NCI-H1048 (cell line): ENCODE measurements at places on chromosomes 3 and 15.
A peak's percentile ranks its signal among the peaks of the same experiment; 100 is the strongest.

GRCh38 chr3:52023860-52024764, 28.4 kb upstream of the RPL29 start:
- DNase-seq: no peak

GRCh38 chr15:101267320-101268104, 9.8 kb downstream of the SELENOS start:
- DNase-seq: no peak

- DNase-seq: no peak
Observed at GRCh38 chr15:46956456-46956855, 760.8 kb upstream of the SEMA6D start.

- peak; percentile 49 for DNase-seq
Observed at GRCh38 chr3:195154793-195155535, 116.0 kb downstream of the XXYLT1 start.

DNA sequence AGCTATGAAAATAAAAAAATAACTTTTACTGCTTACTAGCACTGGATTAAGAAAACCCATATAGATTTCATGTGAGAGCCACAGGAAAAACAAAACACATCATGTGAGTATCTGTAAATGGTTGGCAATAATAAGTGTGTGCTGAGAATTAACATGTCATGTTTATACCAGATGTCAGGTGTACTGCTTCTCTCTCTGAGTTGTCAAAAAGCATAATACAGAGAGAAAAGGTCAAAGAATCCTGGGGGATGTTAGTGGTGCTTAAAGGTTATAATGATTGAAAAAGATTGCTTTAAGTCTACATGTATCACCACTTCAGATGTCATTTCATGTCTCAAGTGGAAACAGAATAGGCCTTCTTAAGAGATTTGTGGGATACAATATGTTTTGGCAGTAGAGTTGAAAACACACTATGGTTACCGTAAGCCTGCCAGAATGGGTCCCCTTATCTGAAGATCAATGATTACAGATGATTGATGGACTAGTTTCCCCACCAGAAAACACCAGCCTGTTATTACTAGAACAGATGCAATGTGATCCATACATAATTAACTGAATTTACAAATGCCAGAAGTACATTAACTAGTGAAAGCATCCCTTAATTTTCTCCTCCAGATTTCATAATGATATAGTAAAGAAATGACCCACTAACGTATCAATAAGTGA, 204.1 kb downstream of the CNTN3 start:
- no peak for DNase-seq

- DNase-seq: no peak
Observed at GRCh38 chr15:33059184-33059583, 135.3 kb downstream of the FMN1 start.

GRCh38 chr3:140323561-140323960, 354.3 kb upstream of the TRIM42 start:
- DNase-seq: no peak

- no peak for DNase-seq
Observed at GRCh38 chr3:41356775-41357174, 157.5 kb downstream of the CTNNB1 start.

DNA sequence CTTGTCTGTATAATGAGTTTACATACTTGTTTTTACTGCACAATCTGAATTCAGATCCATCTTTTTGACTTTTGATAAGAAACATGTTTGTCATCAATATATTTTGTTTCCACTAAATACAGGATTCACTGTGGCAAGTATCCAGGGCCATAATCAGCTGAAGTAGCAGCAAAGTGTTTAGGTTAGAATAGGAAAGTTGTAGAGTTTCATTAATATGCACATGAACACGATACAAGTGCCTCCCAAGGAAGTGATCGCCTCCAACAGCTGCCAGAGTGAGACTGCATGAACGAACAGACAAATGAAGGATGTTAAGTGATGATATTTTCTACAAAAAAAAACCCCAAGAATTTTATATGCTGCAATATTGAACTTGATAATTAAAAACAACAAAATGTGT, 204.3 kb downstream of the TBL1XR1 start:
- DNase-seq: no peak

- no peak for DNase-seq
Observed at GRCh38 chr3:58334506-58334884, 1.8 kb downstream of the PXK start.

GRCh38 chr15:60235951-60236710, 161.7 kb downstream of the ANXA2 start:
- no peak for DNase-seq

GRCh38 chr3:59443618-59444293, 393.9 kb upstream of the CFAP20DC start:
- no peak for DNase-seq

DNA sequence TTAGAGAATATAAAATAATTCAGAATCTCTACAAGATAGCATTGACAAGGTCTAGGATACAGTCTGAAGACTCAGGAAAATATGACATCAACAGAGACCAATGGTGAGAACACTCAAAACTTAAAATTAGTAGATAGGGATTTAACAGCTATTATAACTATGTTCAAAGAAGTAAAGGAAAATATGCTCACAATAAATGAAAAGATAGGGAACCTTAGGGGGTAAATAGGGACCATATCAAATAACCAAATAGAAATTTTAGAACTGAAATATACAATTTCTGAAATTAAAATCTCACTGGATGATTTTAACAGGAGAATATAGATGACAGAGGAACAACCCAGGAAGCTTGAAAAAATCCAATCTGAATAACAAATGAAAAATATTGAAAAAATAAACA, 31.8 kb upstream of the IGF2BP2 start:
- DNase-seq: no peak

- no peak for DNase-seq
Observed at GRCh38 chr15:40183636-40184463, 23.0 kb downstream of the BUB1B start.

GRCh38 chr3:13883681-13884080, 3.8 kb upstream of the WNT7A start:
- no peak for DNase-seq

- DNase-seq: peak; percentile 80
Observed at GRCh38 chr15:26891448-26892181, 24.8 kb downstream of the GABRA5 start.

- no peak for DNase-seq
Observed at GRCh38 chr3:24596626-24597025, 102.0 kb upstream of the THRB start.

- DNase-seq: no peak
Observed at GRCh38 chr3:73349657-73350056, 275.1 kb downstream of the PDZRN3 start.

DNA sequence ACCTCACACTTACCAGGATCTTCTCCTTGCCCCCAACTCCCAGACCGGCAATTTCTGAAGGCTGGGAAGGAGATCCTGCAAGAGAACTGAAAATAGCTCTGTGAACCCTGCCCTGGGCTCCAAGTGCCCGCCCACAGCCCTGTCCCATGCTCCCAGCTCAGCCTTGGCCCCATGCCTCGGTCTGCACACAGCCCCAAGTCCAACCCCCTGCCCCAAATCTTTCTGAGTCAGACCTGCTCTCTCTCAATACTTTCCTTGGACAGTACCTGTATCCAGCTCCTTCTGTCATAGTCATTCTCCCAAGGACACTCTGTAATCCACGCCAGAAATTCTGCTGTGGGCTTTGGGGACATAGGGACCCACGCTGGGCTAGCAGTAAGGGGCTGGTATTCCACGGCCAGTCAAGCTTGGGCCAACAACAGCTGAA, 6.3 kb upstream of the SMAD3 start:
- DNase-seq: no peak

GRCh38 chr15:62742409-62743171, 300.0 kb upstream of the TPM1 start:
- no peak for DNase-seq

GRCh38 chr3:126834596-126835471, 130.8 kb downstream of the CHCHD6 start:
- no peak for DNase-seq

- DNase-seq: no peak
Observed at GRCh38 chr3:9886328-9886727, 4.1 kb upstream of the JAGN1 start.

- DNase-seq: no peak
Observed at GRCh38 chr3:131167867-131168266, 141.2 kb downstream of the NEK11 start.

DNA sequence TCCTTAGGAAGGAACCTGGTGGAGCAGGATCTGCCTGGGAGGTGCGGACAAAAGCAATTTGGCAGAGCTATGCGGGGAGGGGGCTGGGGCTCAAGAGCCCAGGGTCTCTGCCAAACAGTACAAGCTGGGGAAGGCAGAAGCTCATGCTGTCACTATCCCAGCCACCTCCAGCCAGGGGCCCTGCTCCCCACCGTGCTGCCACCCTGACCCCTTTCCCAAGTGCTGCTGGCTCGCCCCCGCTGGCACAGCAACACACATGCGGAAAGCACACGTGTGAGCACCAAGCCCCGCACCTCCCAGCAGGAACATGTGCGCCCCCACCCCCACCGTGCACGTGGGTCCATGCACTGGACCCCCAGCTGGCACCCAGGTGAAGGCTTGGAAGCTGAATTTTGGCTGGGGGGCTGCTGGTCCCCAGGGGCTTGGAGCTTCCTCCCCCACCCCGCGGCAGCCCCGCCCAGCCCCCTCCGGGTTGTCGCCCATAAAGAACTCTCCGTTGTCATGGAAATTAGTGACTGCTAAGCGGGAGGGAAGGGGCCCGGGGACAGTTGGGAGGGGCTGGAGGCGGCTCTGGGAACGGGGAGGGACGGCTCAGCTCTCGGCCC, 742 bp downstream of the CAMKV start:
- no peak for DNase-seq

GRCh38 chr3:171456765-171457606, 3.2 kb downstream of the TNIK start:
- no peak for DNase-seq

- no peak for DNase-seq
Observed at GRCh38 chr3:135012101-135012500, 217.0 kb downstream of the EPHB1 start.

DNA sequence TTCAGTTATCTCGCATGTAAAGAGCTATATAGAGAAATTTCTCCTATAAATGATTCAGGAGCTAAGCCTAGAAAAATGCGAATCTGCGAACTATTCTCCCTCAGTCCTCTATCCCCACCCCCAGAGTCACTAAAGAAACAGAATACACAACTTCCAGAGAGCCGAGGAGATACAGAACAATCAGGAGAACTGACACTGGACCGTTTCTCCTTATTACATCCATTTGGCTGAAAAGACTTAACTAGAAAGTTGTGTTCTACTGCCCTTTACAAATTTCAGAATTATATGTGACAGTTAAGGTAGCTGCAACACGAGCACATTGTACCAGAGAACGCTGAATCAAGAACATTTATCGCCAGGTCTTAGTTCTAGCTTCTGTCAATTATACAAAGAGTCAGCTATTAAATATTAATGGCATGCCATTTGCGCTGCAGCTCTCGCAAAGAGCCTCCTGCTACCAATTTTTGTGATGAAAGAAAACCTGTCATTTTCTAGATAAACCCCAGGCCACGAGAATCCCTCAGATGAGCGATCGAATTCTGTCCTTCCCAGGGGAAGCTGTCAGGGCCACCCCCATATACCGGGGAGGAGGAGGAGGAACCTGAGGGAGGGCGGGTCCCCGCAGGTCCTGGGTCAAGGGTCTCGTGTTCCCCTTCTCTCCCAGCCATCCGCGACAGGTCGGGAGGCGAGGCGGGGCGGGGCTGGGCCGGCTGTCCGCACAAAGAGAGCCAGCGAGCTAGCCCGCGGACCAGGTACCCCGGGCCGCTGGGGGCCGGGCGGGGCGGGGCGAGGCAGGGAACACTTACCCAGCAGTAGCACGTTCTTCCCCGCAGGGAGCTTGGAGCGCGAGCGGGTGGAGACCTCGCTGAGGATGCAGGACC, 878 bp downstream of the DYNC1LI1 start:
- no peak for DNase-seq

- DNase-seq: no peak
Observed at GRCh38 chr3:191238321-191238817, 39.3 kb downstream of the OSTN start.

GRCh38 chr3:124829819-124830554, 57.2 kb downstream of the ITGB5 start:
- DNase-seq: no peak

GRCh38 chr3:15382405-15382923, 44.9 kb downstream of the METTL6 start:
- no peak for DNase-seq

- no peak for DNase-seq
Observed at GRCh38 chr3:114745322-114746240, 401.5 kb downstream of the ZBTB20 start.

GRCh38 chr15:61393524-61393923, 164.4 kb upstream of the RORA start:
- no peak for DNase-seq

- no peak for DNase-seq
Observed at GRCh38 chr15:75508840-75509532, 57.5 kb upstream of the SIN3A start.

GRCh38 chr15:79294075-79294474, 11.6 kb downstream of the ANKRD34C start:
- DNase-seq: no peak

GRCh38 chr3:39150803-39151631, 2.4 kb downstream of the CSRNP1 start:
- DNase-seq: no peak

DNA sequence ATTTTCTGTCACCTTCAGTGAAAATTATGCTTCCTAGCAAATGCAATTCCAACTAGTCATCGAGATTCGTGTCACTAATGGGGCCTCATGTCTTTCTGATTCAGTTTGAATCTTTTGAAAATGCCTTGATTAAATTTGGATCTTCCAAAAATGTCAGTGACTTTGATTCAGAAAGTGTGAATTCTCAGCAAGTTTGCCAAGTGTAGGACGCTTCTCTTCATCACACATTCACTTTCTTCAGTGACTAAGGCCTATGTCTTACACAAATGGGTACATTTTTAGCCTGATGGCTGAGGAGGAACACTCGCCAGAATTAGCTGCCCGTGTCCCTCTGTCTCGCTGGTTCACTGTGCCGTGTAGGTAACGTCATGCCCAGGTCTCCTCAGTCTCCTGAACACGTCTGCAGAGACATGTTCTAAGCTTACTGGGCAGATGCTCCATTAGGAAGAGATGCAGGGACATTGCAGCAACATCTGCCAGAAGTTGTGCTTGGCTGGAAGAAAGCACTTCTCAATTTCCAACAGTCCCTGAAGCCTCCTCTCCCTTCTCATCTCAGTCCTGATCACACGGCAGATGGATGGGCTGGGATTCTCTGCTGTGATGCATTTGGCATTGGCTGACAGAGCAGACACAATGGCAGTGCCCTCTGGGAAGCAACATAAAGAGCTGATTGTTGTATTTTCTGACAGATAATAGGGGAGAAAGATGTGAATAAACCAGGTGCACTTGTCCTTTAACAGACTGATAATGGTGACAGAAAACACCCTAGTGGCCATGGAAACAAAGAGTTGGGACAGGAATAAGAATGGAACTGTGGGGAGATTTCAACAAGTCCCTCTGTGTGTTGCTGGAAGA, 29.1 kb upstream of the LYZL4 start:
- DNase-seq: no peak

- no peak for DNase-seq
Observed at GRCh38 chr3:53043738-53044137, 2.1 kb downstream of the SFMBT1 start.

GRCh38 chr15:90358124-90359033, 6.3 kb downstream of the ZNF774 start:
- DNase-seq: no peak

GRCh38 chr15:89670971-89671560, 8.1 kb downstream of the PLIN1 start:
- no peak for DNase-seq
